ENCODE measurements at places on chromosomes 16 and 17. TPM values are rescaled to one million over a fixed set of nuclear protein-coding genes. Genes with fewer than 3 reads are reported as not detected.

SCNN1B gene
- total RNA-seq, result 7.8 TPM

ALOXE3 gene
- total RNA-seq, result not detected

JUP gene
- 223 TPM for total RNA-seq

PRDM7 gene
- total RNA-seq, result not detected

TEX2 gene
- total RNA-seq, result 39.1 TPM

C17orf67 gene
- 2.0 TPM for total RNA-seq

GGT6 gene
- 16.8 TPM for total RNA-seq

CHST5 gene
- total RNA-seq, result 0.13 TPM

RPL13 gene
- 1,694 TPM for total RNA-seq

ERI2 gene
- 14.3 TPM for total RNA-seq

ADORA2B gene
- total RNA-seq, result 0.60 TPM

HID1 gene
- 32.6 TPM for total RNA-seq

TP53TG3F gene
- total RNA-seq, result not detected

GGA2 gene
- 79.9 TPM for total RNA-seq

KIFC3 gene
- total RNA-seq, result 109 TPM

MYH13 gene
- not detected for total RNA-seq

GLIS2 gene
- total RNA-seq, result 68.7 TPM

MMP28 gene
- 4.5 TPM for total RNA-seq

PIMREG gene
- 1.7 TPM for total RNA-seq

HSPB9 gene
- not detected for total RNA-seq

CRYBA1 gene
- total RNA-seq, result not detected

ABCA9 gene
- 2.0 TPM for total RNA-seq

GRCh38 chr17:43381204-43381603 lies 17.6 kb upstream of the ARL4D start:
- no peak for DNase-seq

DNA sequence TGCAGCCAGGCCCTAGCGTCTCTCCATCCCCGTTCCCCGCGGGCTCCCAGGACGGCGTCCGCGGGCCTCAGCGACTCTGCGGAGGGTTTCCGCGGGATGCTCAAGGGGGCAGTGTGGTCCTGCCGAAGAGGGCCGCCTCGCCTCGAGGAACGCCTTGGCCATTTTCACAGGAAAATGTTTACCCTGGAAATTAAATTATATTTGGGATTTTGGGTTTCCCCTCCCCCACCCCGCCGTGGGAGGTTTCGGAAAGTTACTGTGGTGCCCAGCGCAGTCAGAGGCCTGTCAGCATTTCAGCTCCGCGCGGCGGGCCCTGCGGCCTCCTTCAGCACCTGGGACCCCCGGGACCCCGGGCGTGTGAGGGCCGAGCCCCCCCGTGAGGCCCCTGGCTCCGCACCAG lies 94.5 kb downstream of the PCTP start:
- DNase-seq, result peak; percentile 82

GRCh38 chr17:20289984-20290383 lies 177.4 kb downstream of the LGALS9B start:
- no peak for DNase-seq

DNA sequence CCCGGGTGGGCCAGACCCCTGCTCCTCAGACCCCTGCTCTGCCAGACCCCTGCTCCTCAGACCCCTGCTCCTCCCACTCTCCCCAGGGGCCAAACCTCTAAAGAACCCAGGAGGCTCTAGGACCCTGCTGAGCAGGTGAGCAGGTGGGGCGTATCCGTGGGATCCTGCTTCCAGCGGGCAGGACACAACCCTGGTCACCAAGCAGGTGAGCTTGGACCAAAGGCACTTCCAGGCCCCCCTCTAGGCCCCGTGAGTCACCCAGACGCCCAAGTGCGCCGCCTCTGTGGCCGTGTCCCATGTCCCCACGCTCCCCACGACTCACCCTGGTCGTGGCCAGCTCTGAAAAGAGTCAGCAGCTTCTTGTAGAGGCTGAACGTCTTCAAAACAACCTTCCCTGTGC lies 5.0 kb downstream of the CYBC1 start:
- DNase-seq, result no peak

DNA sequence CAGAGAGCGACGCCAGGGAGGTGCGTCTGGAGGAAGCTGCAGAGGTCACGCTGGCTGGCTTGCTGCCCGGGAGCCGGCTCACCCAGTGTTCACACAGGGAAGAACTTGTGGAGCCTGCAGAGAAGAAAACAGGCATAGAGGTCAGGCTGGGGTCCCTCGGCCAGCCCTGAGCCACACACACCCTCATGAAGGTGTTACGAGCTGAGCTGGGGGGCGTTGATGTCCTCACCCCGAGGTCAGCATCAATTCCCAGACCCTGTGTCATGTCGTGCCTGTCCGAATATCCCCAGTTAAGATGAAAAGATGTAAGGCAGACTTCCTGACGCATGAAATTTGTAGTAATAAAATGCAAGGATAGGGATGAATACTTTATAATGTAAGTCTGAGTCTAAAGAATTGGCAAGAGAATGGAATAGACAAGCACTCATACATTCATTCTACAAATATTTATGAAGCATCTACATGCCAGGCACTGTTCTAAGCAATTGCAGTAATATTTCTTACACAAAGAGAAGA lies 77.1 kb downstream of the USP31 start:
- no peak for DNase-seq

DNA sequence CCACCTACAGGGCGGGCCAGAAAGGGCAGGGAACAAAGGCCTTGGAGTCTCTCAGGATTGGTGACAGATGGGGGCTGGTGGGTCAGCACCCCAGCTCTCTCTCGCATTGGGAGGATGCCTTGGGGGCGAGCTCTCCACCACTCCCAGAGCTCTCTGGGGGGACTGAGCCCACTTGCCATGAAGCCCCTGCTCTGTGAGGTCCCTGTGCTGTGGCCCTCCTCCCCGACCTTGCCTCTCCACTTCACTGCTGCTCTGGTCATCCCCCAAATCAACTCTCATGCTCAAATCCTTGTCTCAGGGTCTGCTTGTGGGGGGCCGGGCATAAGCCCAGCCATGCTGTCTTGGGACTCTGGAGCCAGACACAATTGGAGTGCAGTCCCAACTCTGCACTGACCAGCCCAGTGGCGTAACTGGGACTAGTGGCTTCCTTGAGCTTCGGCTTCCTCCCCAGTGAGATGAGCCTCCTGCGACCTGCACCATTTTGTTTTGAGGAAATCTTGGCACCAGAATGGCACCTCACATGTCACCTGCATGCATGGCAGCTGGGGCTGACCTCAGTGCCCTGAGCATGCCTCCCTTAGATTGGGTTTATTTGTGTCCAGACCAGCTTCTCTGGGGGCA lies 184.5 kb downstream of the IRF8 start:
- no peak for DNase-seq

DNA sequence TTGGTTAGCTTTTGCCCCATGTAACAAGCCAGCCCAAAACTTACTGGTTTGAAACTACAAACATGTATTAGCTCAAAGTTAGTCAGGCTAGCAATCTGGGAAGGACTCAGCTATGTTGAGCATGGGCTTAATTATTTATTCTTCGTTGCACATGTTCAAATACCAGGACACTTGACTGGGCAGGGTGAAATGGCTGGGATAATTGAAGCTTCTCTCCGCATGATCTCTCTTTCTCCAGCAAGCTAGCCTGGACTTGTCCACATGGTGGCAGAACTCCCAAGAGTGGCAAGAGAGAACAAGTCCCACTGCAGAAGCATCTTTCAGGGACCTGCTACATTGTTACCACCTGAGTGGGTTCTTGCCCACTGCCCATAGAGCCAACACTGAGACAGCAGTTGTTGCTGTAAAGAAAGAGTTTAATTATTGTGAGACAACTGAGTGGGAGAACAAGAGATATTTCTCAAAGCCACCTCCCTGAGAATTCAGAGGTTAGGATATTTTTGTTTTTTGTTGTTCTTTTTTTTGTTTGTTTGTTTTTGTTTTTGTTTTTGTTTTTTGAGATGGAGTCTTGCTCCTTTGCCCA lies 16.8 kb upstream of the ATF7IP2 start:
- peak; percentile 77 for DNase-seq

GRCh38 chr17:77247048-77247541 lies 106.3 kb downstream of the SEC14L1 start:
- peak; percentile 93 for DNase-seq

- no peak for DNase-seq
These were observed 146.7 kb downstream of the KCNJ12 start for GRCh38 chr17:21522755-21523336.

GRCh38 chr16:74623839-74624235 lies 16.9 kb upstream of the GLG1 start:
- no peak for DNase-seq

DNA sequence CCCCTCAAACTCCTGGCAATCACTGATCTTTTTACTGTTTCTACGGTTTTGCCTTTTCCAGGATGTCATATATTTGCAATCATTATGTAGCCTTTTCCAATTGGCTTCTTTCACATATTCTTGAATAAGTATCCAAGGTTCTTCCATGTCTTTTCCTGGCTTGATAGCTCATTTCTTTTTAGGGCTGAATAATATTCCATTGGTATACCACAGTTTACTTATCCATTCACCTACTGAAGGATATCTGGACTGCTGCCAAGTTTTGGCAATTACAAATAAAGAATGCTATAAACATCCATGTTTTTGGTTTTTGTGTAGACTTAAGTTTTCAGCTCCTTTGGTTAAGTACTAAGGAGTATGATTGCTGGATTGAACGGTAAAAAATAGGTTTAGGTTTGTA lies 16.0 kb downstream of the GPATCH8 start:
- DNase-seq, result no peak

GRCh38 chr16:50390914-50391716 lies 22.3 kb upstream of the BRD7 start:
- no peak for DNase-seq

DNA sequence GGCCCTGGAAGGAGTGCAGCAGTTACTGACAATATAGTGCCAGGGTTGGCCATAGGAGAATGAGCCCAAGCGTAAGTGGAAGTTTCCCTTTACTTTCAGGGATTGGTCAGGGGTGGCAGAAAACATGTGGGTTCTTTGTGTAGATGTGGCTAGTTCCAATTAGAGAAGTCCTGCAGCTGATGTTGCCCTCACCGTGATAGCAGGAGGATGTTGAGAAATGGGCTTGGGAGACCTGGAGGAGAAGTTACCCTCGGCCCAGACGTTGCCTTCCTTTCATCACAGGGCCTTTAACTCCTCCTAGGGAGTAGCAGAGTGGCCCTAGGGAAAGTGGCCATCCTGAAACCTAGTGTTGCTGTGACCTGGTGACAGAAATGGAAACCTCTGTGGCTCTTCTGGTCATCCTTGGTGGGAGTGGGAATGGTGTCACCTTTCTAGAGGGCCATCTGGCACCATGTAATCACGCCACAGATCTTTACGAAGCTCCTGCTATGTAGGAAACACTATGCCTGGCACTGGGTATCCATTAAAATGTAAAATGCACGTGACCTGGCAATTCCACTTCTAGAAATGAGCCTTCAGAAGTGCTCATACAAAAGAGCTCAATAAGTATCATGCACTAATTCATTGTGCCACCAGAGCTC lies 6.7 kb downstream of the TMEM92 start:
- DNase-seq, result no peak

DNA sequence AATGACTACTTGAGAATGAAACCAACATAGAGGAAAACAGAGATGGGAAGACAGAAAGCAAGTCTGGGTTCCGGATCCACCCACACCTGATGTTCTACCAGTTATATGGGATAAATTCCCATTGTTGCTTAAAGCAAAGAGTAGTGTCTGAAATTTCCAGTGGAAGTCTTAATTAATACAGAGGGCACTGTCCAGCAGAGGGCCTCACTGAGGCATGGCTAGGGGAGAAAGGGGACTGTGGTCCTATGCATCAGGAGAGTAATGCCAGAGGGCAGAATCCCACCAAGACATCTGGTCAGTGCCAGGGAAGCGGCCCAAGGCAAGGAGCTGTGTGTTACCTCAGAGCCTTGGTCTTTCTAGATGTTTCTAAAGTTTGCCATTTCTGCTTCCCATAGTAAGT lies 7.5 kb upstream of the UMOD start:
- DNase-seq, result no peak

DNA sequence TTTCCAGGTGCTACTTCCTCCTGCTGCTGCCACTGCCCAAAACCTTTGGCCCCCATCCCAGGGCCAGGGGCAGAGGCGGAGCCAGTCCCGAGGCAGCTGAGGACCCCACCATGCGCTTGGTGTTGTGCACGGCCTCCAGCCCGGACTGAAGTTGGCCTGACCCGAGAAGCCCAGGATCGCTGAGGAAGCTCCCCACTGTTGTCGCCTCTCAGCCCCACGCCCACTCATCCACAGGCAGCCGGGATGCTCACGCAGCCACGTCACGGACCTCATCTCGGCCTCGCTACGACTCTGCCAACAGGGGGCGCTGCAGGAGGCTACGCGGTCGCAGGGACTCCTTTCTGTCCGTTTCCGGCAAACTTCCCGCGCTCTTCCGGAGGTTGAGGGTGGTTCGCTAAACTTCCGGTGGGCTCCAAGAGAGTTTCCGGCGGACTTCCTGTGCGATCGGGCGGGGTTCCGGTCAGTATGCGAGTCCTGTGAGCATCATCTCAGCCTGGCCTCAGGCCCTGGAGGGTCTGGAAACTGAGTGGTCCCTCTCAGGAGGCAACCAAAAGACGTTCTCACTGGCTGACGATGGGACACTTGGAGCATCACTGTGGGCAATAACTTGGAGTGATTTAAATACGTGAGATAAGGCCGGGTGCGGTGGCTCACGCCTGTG lies 12.4 kb downstream of the ZG16B start:
- DNase-seq, result peak; percentile 88

DNA sequence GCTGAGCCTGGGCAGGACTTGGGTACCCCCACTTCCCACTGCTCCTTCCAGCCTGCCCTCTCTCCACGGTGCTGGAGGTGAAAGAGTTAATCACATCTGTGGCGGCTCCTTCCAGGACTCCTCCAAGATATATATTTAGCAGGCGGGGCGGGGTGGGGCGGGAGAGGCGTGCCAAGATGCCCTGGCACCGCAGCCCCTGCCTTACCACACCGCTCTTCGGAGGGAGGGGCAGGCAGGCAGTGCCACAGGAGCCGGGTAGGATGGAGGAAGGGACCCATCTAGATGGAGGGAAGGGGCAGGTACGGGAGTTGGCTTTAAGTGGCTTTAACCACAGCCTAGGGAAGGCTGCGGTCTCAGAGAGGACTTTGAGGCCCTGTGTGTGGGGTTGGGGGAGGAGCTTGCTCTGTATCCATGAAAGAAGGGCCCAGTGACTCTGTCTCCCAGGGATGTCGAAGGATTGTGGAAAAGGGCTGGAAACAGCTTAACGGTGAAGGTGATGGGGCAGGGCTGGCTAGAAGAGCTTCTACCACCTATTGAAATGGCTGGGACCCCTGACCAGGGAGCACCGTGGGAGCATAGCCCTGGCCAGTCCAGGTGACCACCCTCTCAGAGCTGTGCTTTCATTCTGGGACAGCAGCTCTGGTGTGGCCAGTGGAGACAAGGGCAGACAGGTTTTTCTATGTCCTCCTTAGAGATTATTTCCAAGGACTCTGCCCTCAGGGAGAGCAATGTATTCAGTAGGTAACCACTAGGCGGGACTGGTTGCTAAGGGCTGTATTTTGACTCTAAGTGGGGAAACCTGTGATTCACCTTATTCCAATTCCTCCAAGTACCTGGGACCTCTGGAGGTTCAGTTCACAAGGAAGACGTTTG lies 13.0 kb downstream of the GPR142 start:
- DNase-seq, result peak; percentile 33

- DNase-seq, result no peak
These were observed 6.3 kb downstream of the CMTM4 start for GRCh38 chr16:66690106-66690847.

- peak; percentile 24 for DNase-seq
These were observed 113.4 kb downstream of the ENGASE start for GRCh38 chr17:79188048-79188447.

GRCh38 chr17:69878661-69879060 lies 196.4 kb upstream of the KCNJ16 start:
- no peak for DNase-seq

- DNase-seq, result no peak
These were observed 6.8 kb upstream of the OR1E2 start for GRCh38 chr17:3440451-3440850.

- DNase-seq, result no peak
These were observed 131.5 kb upstream of the RCVRN start for GRCh38 chr17:10036511-10037061.

All from kidney (tissue), 22 donors.